ENCODE measurements at places on chromosomes 12 and 14. TPM values are rescaled to one million over a fixed set of nuclear protein-coding genes. Genes with fewer than 3 reads are reported as not detected.

DNA sequence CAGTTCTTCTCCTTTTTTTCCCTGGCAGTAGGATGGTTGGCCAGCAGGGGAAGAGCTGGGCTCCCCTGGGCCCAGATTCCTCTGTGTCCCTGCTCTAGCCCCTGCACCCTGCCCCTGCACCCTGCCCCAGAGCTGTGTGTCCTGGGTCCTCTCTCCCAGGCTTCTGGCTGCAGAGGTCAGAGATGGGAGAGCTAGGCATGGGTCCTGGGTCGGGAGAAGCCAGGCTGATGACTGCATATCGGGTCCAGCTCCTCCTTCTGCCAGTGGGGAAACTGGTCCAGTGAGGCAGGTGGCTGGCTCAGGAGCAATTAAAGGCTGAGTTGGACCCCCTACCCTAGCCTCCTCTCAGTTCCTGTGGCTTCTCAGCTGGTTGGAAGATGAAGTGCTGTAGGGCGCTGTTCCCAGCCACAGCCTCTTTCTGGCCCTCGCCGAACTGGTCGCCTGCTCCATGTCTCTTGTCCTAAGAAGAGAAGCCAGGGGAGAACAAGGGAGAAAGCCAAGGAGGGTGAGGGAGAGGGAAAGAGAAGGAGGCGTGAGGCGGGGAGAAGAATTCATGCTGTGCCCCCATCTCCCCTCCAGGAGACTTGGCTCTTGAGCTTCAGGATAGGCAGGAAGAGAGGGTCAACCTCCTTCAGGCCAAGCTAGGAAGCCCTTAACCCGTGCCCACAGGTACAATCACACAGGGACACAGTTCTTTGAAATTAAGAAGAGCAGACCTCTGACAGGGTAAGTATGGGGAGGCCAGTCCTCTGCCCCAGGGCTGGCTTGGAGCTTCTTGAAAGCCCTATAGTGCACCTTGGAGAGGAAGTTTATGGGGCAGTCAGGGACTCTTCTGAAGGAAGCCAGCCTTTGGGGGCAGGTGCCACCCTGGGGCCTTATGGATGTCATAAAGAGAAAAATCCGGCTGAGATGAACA is 9.5 kb downstream of the VASH1 start:
- H3K4me3 ChIP-seq = no peak overlapping the region
- H3K4me1 ChIP-seq = no peaks in the 10 kb centered on the region
- H3K27ac ChIP-seq = no peak overlapping the region
- no peak for DNase-seq
- H3K36me3 ChIP-seq = no peaks in the 10 kb centered on the region

CLEC4C gene
- not detected for total RNA-seq

GRCh38 chr14:99510556-99511139 is 29.4 kb downstream of the CCNK start:
- H3K27me3 ChIP-seq = no peaks in the 10 kb centered on the region
- H3K27ac ChIP-seq = no peak overlapping the region
- H3K36me3 ChIP-seq = peaks cover 42% of the 10 kb centered on the region
- H3K4me1 ChIP-seq = no peaks in the 10 kb centered on the region

- no peaks in the 10 kb centered on the region for H3K36me3 ChIP-seq
- no peak overlapping the region for H3K27ac ChIP-seq
- H3K4me3 ChIP-seq = no peak overlapping the region
- DNase-seq = no peak
Measured at GRCh38 chr14:65502676-65503124, 90.2 kb downstream of the FUT8 start.

DNA sequence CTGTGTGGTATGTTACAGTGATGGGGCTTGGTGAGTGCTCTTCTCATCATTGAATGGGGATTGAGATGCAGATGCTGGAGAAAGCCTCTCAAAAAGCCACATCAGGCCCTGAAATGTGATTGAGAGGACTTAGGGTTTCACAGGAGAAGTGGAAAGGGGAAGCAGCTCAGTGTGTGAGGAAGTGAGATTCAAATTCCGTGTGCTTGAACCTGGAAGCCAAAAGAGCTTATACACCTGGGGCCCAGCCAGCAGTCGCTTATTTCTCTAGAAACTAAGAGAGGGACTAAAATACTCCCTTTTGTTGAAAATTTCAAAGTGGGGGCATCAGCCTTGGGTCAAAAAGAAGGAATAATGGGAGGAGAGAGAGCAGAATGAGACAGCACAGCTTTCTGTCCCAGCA is 39.1 kb upstream of the GZMB start:
- no peaks in the 10 kb centered on the region for H3K36me3 ChIP-seq
- H3K4me3 ChIP-seq = no peak overlapping the region
- peaks cover 48% of the 10 kb centered on the region for H3K27me3 ChIP-seq
- H3K4me1 ChIP-seq = no peaks in the 10 kb centered on the region

RTL1 gene
- total RNA-seq = 0.09 TPM

DNA sequence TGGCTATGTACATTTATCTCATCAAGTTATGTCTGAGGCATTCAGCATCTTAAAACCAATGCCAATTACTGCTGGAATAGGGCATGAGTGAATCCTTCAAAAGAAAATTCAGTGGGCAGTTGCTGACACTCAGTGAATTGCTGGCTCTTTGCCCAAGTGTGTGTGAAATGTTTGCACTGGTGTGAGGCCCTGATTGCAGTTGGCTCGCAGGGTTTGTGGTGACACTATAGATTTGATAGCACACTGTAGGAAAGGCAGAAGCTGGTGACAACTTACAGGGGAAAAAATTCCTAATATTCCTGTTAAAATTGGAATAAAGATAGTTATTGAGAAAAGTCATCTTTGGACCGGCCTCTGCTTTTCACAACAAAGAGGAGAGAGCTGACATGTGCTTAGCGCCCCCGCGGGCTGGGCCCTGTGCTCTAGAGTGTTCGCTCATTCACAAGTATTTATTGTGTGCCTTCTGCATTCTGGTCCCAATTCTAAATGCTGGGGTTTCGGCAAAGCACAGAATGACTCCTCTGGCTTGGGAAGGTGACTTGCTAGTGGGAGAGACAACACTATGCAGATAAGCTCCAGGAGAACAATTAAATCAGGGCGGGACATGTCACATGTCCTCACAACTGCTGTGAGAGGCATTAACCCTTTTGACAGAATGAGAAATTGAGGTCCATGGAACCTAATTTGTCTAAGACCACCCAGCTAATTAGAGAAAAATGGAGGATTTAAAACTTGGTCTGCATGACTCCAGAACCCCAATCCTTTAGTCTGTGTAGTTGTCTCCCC is 418.7 kb downstream of the NPAS3 start:
- no peaks in the 10 kb centered on the region for H3K27me3 ChIP-seq
- H3K4me3 ChIP-seq = no peak overlapping the region
- H3K4me1 ChIP-seq = no peaks in the 10 kb centered on the region
- DNase-seq = no peak
- H3K27ac ChIP-seq = no peak overlapping the region

HOXC11 gene
- 7.0 TPM for total RNA-seq

GRCh38 chr12:132710043-132710404 is 618 bp upstream of the PGAM5 start:
- H3K4me3 ChIP-seq = peak overlapping the region; percentile 96
- peak overlapping the region; percentile 87 for H3K27ac ChIP-seq
- H3K27me3 ChIP-seq = no peaks in the 10 kb centered on the region

- peaks cover 7% of the 10 kb centered on the region for H3K36me3 ChIP-seq
- H3K27me3 ChIP-seq = no peaks in the 10 kb centered on the region
- peaks cover 8% of the 10 kb centered on the region for H3K4me1 ChIP-seq
- H3K4me3 ChIP-seq = peak overlapping the region; percentile 95
- no peak for DNase-seq
- H3K27ac ChIP-seq = peak overlapping the region; percentile 27
Measured at GRCh38 chr12:49108958-49109404, 1.7 kb downstream of the LMBR1L start.

DNA sequence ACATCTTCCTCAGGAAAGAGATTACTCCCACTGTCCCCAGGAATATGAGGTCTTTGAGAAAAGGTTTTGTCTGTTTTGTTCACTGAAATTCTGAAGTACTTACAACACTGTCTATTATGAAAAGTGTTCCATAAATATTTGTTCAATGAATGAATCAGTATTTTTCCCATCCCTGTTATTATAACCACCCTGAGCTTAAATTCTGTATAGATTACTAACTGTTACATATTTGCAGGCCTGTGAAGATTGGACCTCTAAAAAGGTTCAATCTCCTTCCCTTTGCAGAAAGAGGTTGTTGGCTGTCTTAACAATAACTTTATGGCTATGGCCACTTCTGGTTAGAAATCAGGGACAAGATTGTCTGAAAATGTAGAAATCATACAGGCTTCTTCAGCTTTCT is 174.5 kb upstream of the NPAS3 start:
- H3K4me3 ChIP-seq = no peak overlapping the region
- no peak overlapping the region for H3K27ac ChIP-seq
- no peaks in the 10 kb centered on the region for H3K36me3 ChIP-seq
- DNase-seq = no peak
- no peaks in the 10 kb centered on the region for H3K27me3 ChIP-seq
- H3K4me1 ChIP-seq = peaks cover 9% of the 10 kb centered on the region
